Stimulated activated CD8-positive, alpha-beta memory T cell treated with anti-CD3 and anti-CD28 coated beads, Interleukin-7, amount 100 ng/mL, for 24 hours (primary cell): ENCODE measurements at places on chromosomes 7 and 10.
A peak's percentile ranks its signal among the peaks of the same experiment; 100 is the strongest.

DNA sequence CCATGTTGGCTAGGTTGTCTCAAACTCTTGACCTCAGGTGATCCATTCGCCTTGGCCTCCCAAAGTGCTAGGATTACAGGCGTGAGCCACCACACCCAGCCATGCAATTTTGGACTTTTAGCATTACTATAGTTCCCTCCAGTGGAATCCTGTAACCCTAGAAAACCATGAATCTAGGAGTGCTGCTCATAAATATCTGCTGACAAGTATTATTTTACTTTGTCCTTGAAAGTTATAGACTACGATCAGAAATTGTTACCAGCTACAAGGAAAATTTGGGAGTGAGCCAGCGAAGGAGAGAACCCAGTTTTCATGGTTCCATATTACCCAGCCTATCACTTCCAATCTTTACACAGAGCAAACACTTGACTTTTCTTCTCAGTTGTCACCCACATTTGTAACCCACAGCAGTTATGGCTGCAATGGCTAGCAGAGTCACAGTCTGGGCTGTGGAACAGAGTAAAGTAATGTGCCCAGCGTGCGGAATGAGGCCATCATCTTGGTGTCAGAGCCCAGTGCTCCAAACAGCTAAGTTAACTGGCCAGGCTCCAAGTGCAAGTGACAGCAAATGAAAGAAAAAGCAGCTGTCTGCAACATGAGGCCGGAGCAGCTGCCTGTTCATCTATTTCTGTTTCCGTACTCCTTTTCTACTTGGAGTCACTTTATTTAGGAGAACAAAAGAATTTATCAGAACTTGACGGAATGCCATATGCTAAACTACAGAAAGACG lies 29.9 kb downstream of the ZC3HC1 start:
- DNase-seq, result no peak

DNA sequence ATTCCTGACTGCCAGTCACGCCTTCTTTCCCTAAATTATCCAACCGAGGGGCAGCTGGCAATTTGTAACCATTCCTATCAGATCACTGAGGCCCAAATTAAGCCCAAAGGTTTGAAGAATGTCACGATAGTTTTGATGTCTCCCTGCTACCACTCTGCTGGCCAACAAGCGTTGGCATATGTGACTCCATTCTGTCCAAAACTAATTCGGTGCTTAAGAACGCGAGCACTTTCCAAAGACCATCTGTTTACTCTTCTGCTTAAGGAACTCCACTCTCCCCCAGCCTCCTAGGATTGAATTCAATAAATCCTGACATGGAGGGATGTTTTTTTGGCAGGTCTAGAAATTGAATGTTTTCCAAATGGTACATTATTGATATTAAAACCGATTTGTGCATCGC lies 131.5 kb upstream of the CTBP2 start:
- no peak for DNase-seq

GRCh38 chr10:112985690-112986543 lies 35.9 kb downstream of the TCF7L2 start:
- DNase-seq, result no peak

DNA sequence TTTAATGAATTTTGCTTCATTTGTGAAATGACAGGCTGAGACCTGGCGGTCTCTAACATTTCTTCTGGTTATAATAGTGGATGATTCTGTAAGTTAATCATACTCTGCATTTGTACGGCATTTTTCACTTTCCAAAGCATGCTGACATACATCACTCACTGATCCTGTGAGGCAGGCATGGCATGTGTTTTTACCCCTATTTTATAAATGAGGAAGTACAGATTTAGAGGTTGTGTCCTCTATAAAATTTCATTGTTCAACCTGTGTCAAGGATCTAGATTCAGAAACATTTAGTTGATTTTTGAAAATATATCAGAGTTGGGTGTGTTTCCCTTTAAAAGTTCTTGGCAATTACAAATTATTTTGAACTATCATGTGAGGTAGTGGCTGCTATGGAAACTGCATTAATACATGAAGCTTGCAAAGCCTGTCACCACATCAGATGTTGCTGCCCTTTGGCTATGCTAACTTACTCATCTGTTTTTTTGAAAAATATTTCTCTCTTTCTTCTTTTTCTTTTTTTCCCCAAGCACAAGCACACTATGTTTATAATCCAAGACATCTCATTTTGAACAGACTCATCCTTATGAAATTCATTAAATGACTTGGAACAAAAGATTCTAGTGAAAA lies 172.7 kb downstream of the GNAI1 start:
- DNase-seq, result no peak

- peak; percentile 95 for DNase-seq
Measured at GRCh38 chr7:76314042-76314721, 11.7 kb downstream of the HSPB1 start.

DNA sequence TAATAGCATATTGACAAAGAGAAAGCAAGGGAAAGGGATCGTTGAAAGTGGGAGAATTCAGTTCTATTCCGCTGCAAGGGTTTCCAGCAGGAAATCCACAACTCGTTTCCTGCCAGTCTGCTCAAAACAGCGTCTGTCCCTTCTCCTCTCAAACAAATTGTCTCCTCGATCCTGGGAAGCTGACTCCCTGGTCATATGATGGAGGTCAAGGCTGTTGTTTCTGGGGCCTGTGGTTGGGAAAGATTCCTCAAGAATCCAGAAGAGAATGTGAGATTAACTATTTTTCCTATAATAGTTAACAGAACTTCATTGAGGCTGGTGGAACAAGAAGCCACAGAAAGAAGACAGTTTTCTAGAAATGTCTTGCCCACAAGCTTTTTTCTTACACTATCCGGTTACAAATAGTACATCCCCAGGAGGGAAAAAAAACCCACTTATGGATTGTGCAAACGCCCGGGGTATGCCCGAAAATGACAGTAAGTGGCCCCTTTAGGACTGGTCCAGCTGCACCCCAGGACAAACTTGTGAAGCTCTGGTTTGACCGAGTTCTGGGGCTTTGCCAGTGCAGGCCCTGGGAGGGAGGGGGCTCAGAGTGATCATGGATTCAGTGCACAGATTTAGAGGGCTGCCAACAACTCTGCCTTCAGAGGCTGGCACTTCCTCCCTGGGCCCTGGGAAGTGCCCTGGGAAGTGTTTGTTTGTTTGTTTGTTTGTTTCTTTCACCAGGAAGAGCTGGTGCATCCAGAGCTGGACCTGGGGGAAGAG lies 49.4 kb upstream of the CTBP2 start:
- DNase-seq, result no peak
